NAMALWA (cell line): ENCODE measurements at places on chromosomes 3 and 15.

DNA sequence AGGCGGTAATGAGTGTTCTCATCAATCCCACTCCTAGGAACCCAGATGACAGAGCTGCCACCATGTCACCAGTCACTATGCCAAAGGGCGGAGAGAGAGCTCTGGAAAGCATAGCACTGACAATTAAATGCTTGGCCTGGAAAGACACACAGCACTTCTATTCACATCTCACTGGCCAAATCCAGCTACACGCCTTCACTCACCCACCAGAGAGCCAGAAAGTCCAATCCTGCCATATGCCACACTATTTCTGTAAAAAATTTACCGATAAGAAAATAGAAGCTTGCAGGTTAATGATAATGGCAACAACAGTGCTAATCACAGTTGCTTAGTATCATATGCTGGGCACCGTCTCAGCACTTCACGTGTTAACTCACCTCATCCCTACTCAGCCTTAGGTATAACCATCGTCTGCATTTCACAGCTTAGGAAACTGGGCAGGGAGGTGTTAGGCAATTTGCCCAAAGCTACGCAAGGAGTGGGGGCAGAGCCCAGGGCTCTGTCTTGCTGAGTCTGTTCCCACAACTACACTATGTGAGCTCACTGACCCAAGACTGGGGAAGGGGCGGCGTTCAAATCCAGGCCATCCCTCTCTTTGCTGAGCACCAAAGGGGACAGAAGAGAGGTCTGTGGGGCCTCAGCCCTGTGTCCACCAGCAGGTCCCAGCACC lies 16.5 kb downstream of the KLHL25 start:
- no peak for DNase-seq

- no peak for DNase-seq
Observed at GRCh38 chr15:23395832-23396231, 41.3 kb downstream of the GOLGA8S start.

DNA sequence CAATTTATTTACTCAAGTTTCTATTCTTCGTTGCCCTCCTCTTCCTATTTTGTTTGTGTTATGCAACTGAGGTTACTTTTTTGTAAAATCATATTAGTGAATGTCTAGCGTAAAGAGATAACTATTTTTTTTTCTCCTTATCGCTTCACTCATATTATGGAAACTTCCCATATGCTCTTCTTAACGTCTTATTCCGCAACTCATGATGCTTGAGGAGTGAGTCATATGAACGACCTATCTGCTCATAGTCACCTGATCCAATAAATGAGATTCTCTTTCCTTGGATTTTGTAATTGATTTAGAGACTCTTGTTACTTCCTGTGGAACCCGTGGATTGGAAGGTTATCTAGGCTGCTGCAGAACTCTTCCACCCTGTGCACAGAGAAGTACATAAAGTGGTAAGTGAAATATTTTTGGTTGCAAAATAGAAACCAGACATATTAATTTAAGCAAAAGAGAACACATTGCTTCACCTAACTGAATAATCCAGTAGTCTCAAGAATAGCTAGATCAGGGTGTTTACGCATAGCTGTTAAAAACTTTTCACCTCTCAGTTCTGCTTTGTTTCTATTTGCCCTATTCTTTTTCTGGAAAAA lies 719.3 kb upstream of the SGO1 start:
- no peak for DNase-seq

DNA sequence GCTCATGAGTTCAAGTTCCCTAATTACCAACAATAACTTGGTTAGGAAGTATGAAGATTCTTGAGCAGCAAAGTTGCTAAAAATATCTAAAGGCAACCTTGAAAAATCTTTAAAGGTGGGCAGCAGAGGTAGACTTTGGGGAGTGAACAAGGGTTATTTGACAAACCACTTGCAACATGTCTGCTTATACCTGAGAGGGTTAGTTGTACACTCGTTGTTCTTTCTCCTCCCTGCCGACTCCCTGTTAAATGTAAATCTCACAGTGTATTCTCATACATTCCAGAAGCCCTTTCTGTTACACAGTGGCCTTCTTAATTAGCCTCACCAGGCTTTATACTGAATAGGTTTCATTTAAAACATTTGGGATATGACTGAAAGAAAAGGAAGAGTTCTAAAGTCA lies 121.7 kb downstream of the ARNT2 start:
- no peak for DNase-seq

- peak; percentile 71 for DNase-seq
Observed at GRCh38 chr3:104596551-104596950, 770.2 kb upstream of the ALCAM start.

- DNase-seq: no peak
Observed at GRCh38 chr15:91961357-91961756, 107.8 kb downstream of the SLCO3A1 start.
